ENCODE measurements at places on chromosomes 2 and 18.

DNA sequence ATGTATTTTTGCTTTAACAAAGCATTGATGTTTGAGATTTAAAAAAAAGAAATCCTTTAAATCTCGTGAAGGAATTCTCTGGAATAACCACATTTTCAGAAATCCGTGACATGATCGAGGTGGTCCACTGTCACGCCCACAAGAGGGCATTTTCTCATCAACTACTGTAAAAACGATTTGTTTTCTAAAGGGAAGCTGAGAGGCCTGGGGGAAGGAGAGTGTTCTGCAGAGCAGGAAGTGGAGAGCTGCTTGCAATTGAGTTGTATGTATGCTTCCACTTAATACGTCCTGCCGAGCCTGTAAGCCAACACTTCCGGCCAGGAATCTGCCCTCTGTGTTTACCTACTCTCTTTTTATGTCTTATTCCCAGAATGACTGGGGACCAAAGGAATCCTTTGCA, 19.4 kb downstream of the KLHL29 start:
- DNase-seq: no peak

DNA sequence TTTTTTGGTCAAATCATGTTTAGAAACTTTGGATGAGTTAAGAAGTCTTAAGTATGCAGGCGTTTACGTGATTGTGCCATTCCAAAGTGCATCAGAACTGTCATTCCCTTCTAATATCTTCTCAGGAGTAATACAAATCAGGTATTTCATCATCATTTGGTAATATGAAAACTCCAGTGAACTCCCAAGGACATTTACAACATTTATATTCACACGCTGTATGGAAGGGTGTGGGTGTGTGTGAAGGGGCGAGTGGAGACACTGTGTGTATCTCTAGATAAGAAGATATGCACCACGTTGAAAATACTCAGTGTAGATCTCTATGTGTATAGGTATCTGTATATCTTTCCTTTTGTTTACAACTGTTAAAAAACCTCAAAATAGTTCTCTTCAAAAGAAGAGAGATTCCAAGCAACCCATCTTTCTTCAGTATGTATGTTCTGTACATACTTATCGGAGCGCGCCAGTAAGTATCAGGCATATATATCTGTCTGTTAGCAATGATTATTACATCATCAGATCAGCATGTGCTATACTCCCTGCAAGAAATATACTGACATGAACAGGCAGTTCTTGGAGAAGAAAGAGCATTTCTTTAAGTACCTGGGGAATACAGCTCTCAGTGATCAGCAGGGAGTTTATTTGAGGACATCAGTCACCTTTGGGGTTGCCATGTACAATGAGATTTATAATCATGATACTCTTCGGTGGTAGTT, 29.3 kb downstream of the COX7A2L start:
- DNase-seq: no peak

DNA sequence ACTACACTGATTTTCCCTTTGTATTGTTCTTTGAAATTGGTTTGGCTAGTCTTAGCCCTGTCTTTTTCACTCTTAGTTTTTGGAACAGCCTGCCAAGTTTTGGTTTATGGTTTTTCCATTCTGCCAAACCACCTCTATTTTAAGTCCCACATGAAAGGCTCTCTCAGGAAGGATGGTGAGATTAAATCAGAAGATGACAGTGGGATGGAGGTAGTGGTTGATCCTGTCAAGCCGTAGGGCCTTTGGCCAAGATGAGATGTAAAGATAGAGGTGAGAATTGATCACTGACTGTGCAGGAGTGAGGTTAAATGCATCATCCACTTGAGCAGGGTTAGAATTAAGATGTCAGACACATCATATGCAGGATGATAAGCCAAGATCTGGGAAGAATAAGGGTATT, 948.5 kb downstream of the SLC4A3 start:
- DNase-seq: no peak

DNA sequence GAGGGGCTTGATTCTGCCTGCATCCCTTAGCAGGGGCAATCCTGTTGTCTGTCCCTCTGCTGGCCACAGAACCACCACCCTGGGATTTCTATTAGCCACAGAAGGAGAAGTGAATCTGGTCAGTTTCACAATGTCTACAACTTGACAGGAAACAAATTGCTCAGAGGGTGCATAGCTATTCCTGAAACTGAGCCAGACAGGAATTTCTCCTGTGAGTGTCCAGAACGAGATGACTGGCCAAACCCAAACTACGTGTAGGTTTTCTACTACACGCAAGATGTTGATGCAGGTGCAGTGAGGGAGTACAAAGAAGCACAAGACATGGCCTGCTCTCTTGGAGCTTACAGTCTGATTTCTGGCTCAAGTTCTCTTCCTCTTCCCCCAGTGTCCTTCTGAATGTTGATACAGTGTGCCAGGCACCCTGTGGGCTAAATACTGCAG, 201.9 kb downstream of the CLIP4 start:
- peak; percentile 28 for DNase-seq

DNA sequence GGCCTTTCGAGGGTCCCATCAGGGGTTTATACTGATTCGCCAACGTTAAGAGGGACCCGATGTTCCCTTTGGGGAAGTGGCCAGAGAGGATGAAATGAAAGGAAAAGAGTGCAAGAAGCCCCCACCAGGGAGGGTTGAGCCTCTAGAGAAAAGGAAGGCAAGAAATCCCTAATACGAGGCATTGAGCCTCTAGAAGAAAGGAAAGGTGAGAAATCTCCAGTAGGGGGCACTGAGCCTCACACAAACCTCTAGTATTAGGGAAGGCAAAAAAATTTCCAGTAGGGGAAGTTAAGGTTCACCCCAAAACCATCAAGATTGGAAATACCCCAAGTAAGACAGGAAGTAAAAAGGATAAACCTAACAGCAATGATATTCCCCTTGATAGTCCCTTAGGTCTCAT, 9.8 kb upstream of the SAP130 start:
- no peak for DNase-seq

- peak; percentile 21 for DNase-seq
Observed at GRCh38 chr2:96225016-96225533, 16.4 kb upstream of the STARD7 start.

GRCh38 chr2:31523871-31524492, 56.8 kb downstream of the SRD5A2 start:
- no peak for DNase-seq

GRCh38 chr2:59770651-59771050, 782.8 kb downstream of the BCL11A start:
- DNase-seq: no peak

DNA sequence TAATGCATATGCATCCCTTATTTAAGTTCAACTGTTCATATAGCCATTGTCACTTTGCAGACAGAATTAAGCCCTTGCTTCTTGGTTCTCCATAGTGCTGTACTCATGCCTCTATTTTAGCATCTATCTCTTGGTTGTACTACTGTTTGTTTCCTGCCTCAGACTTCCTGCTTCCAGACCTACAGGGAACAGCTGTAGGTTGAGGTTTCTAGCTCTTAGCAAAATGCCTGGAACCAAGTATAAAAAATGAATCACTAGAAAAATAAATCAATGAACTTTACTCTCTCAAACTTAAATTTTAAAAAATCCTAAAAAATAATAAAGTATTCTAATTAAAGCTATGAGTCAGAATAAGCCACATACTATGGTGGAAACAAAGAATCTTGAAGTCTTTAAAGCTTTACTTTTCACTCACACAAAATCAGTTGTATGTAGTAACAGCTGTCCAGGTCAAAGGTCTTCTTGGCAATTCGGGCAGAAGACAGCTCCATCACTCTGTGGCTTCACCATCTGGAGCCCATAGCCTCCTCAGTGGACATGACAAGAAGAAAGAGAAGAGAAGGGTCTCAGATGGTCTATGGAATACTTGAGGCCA, 1228.1 kb upstream of the GYPC start:
- no peak for DNase-seq

GRCh38 chr2:147133286-147133908, 711.4 kb upstream of the ACVR2A start:
- DNase-seq: no peak

GRCh38 chr2:163175294-163175693, 336.7 kb upstream of the KCNH7 start:
- DNase-seq: no peak

DNA sequence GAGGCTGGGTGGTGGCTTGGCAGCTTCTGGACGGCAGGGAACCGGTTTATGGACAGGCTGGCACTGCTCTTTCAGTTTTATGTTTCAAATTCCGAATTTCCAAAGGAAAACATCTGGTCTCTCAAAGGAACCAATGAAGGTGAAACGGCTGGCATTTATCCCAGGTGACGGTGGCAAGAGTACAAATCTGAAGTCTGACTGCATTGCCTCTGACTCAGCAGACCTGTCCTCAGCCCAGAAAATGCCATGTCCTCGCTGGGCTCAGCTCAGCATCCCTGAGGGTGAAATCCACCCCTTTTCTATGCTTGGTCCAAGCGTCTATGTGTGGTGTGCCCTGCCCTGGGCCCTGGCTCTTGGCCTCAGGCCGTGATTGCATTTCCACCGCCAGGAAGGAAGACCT, 38.1 kb downstream of the NAPG start:
- no peak for DNase-seq

DNA sequence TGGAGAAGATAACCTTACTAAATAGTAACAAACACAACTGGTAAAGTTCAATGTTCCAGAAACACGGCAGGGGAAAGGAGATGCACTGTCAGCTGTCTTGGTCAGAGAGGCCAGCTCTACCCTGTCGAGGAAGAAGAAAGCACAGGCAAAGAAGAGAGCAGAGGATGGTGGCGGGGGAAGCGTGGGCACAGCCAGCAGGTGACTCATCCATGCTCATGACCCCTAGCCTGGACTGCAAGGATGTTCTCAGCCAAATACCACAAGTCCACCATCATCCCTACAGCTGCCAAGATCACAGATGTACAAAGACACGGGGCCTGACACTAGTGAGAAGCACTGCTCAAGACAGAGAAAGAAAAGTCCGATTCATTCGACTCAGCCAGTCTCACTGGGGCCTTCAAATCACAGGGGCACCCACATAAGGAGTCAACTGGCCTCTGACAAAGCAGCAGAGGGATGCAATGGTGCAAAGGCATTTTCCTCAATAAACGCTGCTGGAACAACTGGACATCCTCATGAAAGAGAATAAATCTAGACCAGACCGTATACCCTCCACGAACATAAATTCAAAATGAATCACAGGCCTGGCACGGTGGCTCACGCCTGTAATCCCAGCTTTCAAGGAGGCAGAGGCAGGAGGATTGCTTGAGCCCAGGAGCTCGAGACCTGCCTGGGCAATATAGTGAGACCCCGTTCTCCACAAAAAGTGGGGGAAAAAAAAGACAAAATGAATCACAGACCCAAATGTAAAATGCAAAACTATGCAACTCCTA, 5.6 kb downstream of the DTYMK start:
- no peak for DNase-seq

DNA sequence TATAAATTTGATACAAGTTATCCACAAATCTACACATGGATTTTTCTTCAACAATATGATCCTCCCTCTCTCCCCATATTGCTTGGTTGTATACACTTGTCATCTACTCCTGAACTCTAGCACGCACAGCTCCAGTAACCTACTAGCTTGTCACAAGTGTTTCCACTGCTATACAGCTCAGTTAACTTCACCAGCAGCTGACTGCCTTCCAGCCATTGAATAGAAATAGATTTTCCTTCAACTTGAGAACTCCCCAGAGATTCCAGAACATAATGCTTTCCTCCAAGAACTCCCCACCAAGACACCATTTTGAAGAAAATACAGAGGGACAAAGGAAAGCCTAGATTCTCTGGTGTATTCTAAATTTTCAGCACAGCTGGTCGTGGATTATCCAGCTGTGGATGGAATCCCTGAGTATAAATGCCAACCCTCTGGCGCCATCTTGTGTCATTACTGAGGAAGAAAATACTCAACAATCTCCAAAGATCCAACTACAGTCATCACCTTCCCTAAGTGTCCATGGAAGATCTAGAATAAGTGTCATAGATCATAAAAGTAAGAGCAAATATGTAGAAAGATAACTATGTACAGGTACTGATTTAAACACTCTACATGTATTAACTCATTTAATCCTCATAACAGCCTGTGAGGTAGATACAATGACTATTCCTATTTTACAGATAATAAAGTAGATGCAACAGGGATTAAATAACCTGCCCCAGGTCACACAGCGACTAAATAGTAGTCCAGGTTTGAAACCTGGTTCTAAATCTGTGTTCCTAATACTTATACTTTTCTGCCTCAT, 156.7 kb downstream of the ARHGAP28 start:
- no peak for DNase-seq

DNA sequence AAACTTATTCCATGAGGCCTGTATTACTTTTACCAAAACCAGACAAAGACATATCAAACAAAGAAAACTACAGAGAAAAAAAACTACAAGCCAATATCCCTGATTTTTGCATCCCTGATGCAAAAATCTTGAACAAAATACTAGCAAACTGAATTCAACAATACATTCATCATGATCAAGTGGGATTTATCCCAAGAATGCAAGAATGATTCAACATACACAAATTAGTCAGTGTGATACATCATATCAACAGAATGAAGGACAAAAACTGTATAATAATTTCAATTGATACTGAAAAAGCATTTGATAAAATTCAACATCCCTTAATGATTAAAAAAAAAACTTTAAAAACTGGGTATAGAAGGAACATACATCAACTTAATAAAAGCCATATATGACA, 106.8 kb downstream of the SLC39A10 start:
- DNase-seq: no peak

DNA sequence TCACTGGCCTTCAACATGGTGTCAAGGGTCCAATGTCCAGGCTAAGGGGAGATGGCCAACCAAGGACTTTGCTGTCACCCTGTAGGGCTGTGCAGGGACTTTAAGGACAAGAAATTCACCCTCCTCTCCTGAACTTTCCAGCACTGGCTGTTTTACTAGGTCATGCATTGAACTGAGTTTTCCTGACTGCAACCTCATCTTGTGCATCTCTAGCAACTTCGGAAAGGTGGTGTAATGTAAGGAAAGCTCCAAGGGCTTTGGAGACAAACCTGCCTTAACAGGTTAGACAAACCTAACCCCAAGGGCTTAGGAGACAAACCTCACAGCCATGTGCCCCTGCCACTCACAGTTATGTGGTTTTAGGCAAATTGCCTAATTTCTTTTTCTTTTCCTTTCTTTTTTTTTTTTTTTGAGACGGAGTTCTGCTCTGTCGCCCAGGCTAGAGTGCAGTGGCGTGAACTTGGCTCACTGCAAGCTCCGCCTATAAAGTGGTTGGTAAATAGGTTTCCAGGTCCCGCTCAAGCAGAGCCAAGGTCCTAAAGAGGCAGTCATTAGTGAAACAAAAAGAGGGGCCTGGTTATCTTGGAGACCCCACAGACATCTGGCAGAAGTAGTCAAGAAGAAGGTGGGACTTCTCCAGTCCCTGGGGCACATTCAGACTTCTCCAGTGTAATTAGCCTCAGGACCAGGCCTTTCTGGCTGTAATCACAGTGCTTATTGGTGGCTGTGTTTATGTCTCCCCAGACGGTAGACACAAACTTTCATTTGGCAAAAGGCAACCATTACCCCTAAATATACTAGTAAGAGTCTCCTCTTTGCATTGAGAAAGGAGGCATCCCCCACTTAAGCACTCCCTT, 37.6 kb upstream of the PMAIP1 start:
- DNase-seq: no peak

GRCh38 chr2:37417321-37417720, 72.9 kb downstream of the QPCT start:
- DNase-seq: no peak

GRCh38 chr2:69753659-69754363, 11.9 kb downstream of the ANXA4 start:
- DNase-seq: no peak

GRCh38 chr2:62339413-62339812, 143.5 kb downstream of the B3GNT2 start:
- DNase-seq: no peak

Measured in CD4-positive, alpha-beta T cell treated with Interferon gamma for 1 hour (primary cell).